ENCODE measurements at places on chromosomes 6 and 20.

DNA sequence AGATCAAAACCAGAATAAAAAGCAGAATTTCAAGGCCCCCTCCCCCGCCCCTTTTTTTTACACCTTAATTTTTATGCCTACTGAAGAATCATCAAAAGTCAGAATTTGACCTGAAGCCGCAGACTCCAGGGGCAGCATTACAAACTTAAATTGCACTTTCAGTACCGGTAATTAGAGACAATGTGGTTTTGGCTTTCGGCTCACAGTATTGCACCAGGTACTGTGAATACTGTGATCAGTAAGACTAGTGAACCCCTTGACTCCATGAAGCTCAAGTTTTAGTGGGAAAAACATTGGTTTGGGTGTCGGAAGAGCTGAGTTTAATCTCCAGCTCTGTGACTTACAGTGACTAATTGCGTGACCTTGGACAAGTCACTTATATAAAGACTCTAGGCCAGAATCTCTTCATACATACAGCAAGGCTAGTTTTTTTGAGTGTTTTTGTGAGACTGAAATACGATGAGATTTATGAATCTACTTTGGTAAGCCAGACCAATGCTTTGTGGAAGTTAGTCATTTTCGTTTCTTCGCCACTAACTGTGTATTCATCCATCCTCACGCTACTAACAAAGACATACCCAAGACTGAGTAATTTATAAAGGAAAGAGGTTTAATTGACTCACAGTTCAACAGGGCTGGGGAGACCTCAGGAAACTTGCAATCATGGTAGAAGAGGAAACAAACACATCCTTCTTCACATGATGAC lies 114.7 kb downstream of the SASH1 start:
- DNase-seq, result no peak

DNA sequence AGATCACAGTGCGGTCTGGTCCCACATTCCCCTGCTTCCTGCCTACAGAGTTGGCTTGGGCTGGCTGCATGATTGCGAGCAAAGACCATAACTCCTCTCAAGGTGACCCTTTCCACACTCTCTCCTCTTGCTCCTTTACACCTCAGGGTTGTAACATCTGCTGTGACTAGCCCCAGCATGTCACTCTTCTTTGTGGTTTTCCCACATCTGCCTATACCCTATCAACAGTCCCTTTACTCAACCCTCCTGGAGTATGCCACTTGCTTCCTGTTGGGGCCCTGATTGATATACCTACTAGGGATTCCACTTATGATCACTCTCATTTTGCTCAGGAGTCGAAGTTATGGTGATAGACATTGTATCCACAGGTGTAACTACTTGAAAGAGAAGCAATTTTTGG lies 58.9 kb upstream of the SGK1 start:
- DNase-seq, result no peak

GRCh38 chr6:100850174-100850573 lies 31.0 kb downstream of the ASCC3 start:
- DNase-seq, result no peak

DNA sequence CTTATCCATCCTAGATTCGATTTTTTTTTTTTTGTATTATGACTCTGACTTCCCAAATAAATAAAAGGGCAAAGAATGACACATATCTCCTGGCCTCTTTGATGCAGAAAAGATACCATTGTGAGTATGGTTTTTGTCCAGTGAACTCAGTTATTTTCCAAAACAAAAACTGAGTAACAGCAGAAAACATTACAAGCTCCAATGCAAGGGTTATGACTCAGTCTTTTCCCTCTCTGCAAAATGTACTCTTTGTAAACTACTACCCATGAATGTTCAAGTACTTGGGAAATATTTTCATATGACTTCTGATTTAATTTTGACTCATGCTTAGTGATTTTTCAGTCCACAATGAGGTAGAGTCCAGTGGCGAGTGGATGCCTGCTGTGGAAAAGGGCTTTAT lies 355.3 kb downstream of the RNF144B start:
- no peak for DNase-seq

DNA sequence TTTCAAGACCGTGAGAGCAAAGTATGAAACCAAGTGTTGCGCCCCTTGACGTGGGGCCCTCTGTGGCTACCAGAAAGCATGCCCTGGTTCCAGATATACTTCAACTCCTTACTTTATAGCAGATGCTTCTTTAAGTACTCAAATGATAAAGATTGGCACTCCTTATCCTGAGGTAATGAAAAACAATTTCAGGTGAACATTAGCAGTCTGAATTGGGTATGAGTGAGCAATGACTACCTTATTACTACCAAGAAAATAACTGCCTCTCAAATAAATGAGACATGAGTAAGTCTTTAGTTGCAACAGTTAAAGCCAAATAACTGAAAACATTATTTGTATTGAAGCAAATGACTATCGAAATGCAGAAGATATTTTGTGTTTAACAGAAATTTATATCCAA lies 408.7 kb downstream of the MMUT start:
- DNase-seq, result no peak

GRCh38 chr6:143325379-143326140 lies 124.9 kb downstream of the ADAT2 start:
- DNase-seq, result no peak

DNA sequence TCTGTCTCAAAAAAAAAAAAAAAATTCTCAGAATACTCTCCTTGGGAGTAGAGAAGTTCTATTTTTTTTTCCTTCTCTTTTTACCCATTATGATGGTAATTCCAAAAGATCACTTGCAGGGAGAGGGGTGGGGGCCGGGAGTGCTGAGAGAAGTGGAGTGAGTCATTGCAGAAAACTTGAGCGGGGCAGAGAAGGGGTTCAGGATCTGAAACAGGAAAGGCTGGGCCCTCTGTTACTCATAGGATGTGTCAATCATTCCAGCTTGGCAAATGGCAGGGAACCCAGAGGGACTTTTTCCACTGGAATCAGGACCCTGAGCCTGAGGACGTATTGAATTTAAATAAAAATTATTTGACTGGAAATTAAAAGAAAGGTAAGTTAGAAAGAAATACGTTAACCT lies 111.4 kb upstream of the ARMC2 start:
- no peak for DNase-seq

DNA sequence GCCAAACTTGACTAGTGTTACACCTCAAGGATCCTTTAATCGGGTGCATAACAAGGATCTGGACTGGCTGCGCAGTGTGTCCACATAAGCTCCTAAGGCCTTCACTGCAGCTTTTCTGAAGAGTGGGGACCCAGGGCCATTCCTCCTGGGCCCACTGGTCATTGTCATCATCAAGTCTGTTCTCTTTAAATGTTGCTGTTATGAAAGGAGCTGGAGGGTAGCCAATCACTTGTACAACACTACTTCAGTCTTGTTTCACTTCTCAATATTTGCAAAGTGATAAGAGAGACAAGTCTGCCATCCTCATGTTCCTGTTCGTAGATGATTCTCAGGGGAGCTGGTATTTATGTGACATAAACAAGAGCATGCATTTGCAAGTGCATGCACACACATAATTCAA lies 149.8 kb downstream of the SYNDIG1 start:
- DNase-seq, result no peak

- DNase-seq, result no peak
Measured at GRCh38 chr6:103122766-103123601, 1729.5 kb downstream of the GRIK2 start.
